IMR-90 (cell line): ENCODE measurements at places on chromosomes 6 and 20.

DNA sequence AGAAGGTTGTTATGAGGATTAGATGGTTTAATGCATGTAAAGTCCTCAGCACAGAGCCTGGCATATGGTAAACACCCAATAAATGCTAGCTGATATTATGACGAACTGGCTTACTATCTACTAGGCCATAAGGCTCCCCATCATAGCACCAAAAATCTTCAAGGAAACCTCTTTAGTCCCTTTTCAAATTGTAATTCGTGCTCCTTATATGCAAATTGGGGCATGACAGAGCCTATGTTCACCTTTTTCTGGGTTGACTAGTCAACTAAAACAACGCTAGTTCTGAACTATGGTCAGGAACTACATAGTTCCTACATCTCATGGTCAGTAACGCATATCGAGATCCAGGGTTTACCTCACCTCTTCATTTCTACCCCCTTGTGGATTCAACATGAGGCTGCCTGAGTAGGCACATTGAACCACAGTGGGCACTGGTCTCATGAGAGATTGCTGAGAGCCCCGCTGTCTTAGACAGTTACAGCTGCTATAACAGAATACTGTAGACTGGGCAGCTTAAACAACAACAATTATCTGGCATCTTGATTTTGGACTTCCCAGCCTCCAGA is 97.2 kb upstream of the TNFAIP3 start:
- DNase-seq, result no peak

GRCh38 chr6:143940011-143940597 is 68.0 kb downstream of the PLAGL1 start:
- DNase-seq, result peak; percentile 38

GRCh38 chr6:15623276-15624116 is 39.3 kb downstream of the DTNBP1 start:
- peak; percentile 43 for DNase-seq

DNA sequence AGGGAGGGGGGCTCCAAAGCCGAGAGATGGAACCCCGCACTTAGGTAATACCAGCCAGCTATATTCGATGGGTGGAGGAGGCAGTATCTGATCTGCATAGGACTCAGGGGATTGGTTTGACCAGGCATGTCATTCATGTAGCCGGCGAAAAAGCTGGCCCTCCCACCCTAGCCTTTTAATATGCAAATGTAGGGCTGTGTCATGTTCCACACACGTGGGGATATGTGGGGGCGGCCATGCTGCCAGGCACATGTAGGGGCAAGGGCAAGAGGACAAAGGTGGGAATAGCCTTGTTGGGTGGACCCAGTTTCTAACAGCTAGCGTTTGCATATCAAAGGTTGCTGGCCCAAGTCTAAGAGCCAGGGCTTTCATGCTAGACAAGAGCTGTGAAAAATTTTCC is 39.1 kb upstream of the DDR1 start:
- no peak for DNase-seq
